GM23338 (cell line): ENCODE measurements at places on chromosomes 1 and 21.

DNA sequence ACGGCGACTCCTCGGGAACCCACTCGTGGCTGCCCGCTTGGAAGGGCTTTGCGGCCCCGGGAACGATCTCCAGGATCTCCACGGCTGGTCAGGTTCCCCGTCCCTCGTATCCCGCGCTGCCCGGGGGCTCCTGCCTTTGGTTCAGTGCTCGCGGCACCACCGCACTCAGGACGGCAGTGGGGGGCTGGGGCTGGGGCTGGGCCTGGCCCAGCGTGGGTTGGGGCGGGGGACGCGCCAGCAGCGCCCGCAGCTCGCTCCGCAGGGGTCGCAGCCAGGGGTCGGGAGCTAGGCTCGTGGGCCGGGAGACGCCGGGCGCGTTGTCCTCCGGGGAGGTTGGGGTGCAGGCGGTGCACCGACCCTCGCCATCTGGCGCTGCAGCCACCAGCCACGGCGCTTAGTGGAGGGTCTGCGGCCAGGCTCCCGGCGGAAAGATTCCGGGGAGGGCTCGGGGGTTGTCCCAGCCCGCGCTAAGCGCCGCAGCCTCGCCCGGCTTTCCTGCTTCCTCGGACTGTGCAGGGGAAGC lies 8.9 kb downstream of the SIM2 start:
- H3K27me3 ChIP-seq = peaks cover 100% of the 10 kb centered on the region
- H3K27ac ChIP-seq = no peak overlapping the region

DNA sequence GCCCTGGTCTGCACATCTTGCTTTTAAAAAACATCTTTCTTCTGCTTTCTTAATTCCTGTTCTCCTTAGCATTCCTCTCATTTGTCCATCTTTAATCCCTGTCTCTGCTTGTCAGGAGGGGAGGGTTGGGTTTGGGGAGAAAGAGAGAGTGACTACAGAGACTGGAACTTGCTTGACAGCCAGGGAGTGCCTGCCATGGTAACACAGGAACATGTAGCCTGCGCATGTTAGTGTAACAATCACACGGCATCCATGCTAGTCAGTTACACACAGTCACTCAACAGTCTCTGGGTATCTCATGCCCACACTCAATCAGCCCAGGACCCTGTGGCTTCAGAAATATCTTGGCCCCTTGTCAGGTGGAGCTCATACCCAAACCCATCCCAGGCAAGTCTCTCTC lies 818 bp upstream of the TFAP2E start:
- H3K27me3 ChIP-seq = peaks cover 93% of the 10 kb centered on the region
- H3K4me3 ChIP-seq = peak overlapping the region; percentile 84
- no peak overlapping the region for H3K27ac ChIP-seq
- no peaks in the 10 kb centered on the region; the same call in 1 of the 2 replicates for H3K36me3 ChIP-seq
- DNase-seq = no peak
- peaks cover 29% of the 10 kb centered on the region for H3K4me1 ChIP-seq

GRCh38 chr1:46657775-46658174 lies 10.4 kb downstream of the ATPAF1 start:
- H3K4me1 ChIP-seq = no peaks in the 10 kb centered on the region
- no peaks in the 10 kb centered on the region for H3K27me3 ChIP-seq
- no peak for DNase-seq
- no peak overlapping the region for H3K27ac ChIP-seq
- H3K36me3 ChIP-seq = peaks cover 11% of the 10 kb centered on the region

GRCh38 chr1:16151196-16151994 lies 4.5 kb downstream of the EPHA2 start:
- H3K27me3 ChIP-seq = peaks cover 2% of the 10 kb centered on the region
- H3K27ac ChIP-seq = peak overlapping the region; percentile 66; the same call in 1 of the 2 replicates
- H3K36me3 ChIP-seq = peaks cover 14% of the 10 kb centered on the region
- H3K4me3 ChIP-seq = no peak overlapping the region
- no peak for DNase-seq

DNA sequence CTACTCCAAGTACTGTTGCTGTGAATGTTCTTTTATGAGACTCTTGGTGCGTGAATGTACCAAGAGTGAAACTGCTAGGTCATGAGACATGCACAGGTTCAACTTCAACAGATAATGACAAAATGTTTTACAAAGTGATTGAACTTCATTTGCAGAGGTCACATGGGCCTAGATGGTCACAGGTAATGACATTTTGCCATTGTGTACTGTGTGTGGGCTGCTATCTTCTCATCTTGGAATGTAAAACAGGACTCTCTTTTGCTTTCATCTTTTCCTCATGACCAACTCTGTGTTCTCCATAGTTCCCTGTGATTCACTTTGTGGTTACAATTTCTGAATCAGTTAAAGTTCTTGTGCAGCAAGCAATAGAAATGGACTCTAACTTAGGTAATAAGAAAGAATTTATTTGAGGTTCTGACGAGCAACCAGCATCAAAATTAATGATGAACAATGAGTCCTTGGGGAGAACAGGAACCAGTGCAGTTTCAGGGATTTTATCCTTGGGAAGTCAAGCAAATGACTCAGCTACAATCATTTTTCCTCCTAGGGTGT lies 16.2 kb upstream of the TSNAX start:
- H3K36me3 ChIP-seq = no peaks in the 10 kb centered on the region
- H3K27me3 ChIP-seq = no peaks in the 10 kb centered on the region
- H3K4me1 ChIP-seq = no peaks in the 10 kb centered on the region
- no peak for DNase-seq
- H3K27ac ChIP-seq = no peak overlapping the region
- H3K4me3 ChIP-seq = no peak overlapping the region

GRCh38 chr1:22760455-22760854 lies 49.8 kb downstream of the EPHB2 start:
- H3K36me3 ChIP-seq = no peaks in the 10 kb centered on the region
- no peak overlapping the region for H3K27ac ChIP-seq
- no peaks in the 10 kb centered on the region for H3K27me3 ChIP-seq
